ENCODE measurements at places on chromosomes 4 and X.

DNA sequence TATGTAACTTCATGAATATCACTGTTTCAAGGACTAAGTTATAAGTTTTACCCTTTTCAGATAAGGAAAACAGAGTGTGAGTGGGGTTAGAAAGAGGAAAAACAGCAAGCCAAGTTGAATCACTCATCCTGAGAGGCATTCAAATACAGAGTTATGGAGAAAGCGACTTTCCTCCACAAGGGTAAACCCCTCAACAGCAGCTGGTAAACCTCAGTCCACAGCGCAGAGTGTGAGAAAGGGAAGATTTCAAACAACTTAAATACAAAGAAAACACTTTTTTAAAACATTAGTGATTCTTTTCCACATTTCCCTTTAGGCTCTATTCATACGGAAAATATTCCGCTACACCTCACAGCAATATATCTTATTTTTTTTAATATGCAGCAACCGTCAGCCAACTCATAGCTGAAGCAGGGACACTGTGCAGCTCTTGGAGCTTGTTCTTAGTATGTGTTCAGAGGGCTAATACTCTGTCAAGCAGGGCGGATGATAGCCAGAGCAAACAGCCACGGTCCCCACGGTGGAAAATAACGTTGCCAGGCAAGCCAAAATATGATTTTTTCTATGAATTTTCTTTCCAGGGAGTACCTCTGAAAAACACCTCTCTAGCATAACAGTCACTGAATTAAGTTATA, 488.9 kb upstream of the FAT1 start:
- DNase-seq: no peak

- no peak for DNase-seq
These were observed 19.6 kb downstream of the ATP5ME start for GRCh38 chr4:654503-654845.

GRCh38 chrX:13196782-13197181, 123.1 kb downstream of the ATXN3L start:
- no peak for DNase-seq

- no peak for DNase-seq
These were observed 67.4 kb upstream of the QRFPR start for GRCh38 chr4:121448231-121448630.

DNA sequence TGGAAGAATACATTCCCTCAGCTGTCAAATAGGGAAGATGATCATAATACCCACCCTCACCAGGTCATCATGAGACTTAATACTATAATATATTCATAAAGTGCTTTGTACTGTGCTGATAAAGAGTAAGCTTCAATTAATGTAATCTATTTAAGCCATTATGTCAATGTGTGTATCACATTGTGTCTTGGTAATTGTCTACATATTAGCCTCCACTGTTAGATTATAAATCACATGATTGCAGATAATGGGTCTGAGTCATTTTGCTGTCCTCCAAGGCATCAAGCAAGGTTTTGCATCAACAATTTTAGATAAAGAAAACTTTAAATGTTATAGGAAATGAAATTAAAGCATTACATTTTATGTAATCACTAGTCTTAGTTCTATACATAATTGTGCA, 45.2 kb upstream of the CEP135 start:
- DNase-seq: no peak

GRCh38 chr4:29220761-29221160, 1499.4 kb upstream of the PCDH7 start:
- DNase-seq: no peak

- no peak for DNase-seq
These were observed 118.2 kb downstream of the EPHA5 start for GRCh38 chr4:65552057-65552456.
